ENCODE measurements at places on chromosomes 2 and 18.

DNA sequence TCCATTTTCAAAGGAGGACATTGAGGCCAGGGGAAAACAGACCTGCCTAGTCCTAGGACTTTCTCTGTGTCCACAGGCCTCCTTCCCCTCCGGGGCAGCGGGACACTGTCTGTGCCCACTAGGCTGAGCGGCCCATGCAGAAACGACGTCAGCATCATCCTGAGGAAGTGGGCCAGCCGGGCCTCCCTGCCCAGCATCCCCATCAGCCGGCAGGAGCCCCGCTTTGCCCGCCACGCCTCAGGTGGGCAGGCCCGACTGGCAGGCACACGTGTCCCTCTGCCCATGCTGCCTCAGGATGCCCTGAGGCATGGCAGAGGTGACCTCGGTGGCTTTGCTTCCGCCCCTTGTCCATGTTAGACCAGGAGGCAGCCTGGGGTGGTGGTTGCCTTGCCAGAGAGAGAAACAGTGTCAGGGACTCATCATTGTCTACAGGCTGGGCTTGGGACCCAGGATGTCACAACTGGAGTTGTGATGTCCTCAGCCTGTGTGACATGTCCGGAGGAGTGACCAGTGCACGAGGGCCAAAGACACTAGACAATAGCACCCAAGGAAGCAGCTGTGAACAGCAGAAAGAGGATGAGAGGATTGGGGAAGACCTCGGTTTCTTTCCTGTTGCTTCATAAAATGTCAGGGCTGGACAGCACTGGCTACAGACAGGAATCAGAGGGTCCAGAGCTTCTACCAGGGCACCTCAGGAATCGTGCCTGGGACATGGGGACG lies 36.8 kb downstream of the TOGARAM2 start:
- no peak for DNase-seq

- peak; percentile 18 for DNase-seq
These were observed 59.9 kb upstream of the REG3A start for GRCh38 chr2:79219383-79219988.

DNA sequence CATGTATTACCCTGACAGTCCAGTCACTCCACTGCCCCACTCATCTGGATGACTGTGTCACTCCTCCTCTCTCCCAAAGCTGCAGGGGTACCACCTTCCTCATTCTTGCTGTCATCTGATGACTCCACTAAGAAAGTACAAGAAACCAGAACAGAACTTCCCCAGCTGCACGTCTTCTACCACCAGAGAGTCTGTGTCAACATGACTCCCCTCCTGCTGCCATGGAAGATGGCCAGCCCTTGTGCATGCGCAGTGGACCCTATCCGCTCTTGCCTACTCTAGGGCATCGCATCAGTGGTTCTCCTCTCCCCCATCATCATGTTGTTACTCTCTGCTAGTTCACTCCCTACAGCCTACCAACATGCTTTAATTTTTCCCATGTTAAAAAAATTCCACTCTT lies 14.5 kb upstream of the ST8SIA3 start:
- no peak for DNase-seq

DNA sequence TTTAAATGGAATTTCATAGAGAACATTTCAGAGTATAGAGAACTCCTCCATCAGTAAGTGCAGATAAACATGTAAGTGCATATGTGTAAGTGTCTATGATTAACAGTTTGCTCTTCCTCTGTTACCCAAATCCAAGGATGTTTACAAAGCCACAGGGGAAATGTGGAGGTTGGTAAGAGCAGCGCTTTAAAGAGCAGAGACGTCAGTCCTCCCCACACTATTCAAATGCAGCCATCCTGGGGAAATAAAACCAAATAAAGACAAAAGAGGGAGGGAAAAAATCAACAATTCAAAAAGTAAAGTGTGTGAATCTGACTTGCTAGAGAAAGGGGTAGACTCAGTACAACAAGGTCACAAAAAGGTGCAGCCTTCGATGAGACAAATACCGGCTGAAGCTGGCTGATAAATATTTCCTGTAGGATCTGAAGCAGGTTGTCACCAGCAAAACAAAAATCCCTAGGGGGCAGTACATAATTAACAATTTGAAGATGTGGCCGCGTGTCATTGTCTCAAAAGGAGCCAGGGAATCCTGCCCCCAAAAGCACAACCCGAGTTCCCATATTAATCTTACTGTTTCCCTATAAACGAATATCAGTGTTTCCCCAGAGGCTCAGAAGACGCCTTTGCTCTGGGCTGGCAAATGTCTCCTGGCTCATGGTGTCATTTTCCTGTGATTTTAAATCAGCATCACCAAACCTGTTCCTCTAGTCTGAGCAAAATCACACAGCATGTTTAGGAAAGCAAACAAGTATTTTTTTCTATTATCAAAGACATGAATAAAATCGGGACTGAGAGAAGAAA lies 216.5 kb downstream of the CDCA7 start:
- peak; percentile 50 for DNase-seq

DNA sequence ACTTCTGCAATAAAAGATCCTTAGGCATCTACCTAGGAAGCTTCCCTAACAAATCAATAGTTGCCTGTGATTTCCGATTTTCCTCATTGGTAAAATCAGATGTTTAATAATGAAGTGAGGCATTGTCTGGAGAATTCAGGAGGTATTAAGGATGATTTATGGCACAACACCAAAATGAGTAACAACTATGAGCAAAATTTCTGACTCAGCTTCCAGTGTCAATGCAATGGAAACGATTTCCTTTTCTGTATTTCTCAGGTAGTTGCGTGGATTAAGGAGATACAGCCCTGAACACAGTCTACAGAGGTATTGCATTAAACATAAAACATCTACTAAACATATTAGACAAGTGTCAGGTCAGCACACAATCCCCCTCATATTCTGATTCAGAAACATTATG lies 99.5 kb downstream of the EPB41L3 start:
- DNase-seq, result no peak

DNA sequence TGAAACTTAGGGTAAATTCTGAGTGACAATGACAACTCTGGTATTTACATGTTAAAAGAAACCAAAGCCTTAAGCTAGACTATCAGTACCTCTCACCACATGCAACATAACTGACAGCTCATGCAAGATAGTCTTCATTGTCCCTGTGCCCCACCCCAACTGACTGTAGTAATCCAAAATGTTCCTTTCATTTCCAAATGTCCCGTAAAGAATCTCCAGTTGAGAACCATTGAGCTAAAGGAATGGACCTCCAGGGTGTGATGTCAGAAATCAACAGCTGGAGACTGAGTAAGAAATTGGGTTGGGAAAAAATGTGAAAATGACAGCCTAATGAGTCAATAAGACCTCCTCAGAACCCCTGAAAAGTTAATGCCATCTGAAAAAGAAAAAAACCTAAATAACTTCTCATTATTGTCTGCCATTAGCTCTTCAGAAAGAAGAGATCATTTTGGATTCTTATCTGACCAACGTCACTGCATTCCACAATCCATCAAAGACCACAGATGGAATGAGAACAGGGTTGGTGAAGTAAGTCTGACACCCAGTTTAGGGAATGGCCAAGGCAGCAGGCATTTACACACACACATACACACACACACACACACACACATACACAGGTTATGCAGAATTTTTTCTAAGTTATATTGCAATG lies 51.7 kb upstream of the ACVR2A start:
- no peak for DNase-seq

DNA sequence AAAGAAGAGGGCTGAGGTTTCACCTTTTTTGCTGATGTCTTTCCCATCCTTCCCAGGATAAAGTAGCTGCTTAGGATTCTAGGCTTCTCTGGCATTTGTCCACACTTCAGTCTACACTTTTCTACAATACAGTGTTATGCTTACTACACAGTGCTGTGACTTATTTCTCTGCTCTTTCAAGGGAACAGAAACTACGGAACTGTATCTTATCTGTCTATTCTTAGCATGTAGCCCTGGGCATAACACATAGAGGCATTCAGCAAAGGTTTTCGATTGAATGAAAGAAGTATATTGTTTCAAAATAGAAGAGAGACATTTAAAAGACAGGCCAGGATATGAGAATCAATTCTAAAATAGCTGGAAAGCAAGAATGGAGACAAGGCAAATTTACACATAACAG lies 110.9 kb downstream of the ARHGEF33 start:
- DNase-seq, result no peak

DNA sequence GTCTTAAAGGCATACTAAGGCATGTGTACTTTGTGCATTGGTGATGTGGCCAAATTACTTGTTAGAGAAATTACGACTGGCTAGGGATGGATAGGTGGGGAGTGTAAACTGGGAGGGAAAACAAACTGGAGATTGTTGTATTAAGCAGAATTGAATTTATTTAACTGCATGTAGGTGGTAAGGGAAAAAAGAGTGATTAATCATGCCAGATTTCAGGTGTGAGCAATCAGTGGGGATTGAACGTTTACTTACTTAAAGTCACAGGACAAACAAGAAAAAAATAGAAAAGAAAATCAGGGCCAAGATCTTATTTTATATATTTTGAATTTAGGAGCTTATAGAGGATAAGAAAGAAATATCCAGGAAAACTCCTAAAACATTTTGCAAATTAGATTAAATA lies 88.6 kb downstream of the GULP1 start:
- DNase-seq, result peak; percentile 17

DNA sequence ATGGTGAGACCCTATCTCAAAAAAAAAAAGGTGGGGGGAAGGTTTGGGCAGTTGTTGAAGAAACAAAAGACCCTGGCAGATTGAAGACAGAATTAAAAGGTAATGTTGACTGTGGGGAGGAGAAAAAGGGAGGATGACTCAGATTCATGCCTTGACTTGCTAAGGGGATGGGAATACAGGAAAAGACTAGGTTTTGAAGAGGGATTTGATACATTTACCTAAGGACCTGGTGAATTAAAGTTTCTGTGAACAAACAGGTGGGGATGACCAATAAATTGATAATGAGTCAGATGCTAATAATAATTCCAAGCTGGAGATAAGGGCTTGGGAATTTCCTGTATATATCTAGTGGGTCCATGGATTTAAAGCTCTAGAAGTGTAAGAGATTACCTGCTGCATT lies 27.6 kb downstream of the TTR start:
- no peak for DNase-seq

DNA sequence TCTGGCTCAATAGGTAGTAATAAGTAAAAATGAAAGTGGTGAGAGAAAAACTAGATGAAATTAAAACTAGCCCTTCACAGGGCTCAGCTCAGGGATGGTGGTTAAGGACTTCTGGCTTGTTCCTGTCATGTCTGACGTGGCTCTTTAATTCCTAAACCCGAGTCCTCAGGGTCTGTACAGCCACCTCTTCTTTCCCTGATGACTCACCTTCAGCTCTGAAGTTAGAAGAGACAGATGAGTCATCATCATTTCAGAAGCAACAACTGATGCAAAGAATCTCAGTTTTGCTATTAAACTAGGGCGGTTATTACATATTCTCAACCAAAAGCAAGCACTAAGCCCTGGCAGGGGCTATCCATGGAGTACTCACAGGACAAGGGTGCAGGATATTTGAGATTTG lies 24.0 kb upstream of the ITGB6 start:
- peak; percentile 89 for DNase-seq

- DNase-seq, result no peak
These were observed 187.8 kb downstream of the ANAPC1 start for GRCh38 chr2:111696226-111696625.

GRCh38 chr2:85997017-85997970 lies 108.4 kb downstream of the POLR1A start:
- no peak for DNase-seq

GRCh38 chr2:172510548-172510947 lies 45.3 kb upstream of the PDK1 start:
- DNase-seq, result no peak

- DNase-seq, result no peak
These were observed 115.0 kb upstream of the SLC39A10 start for GRCh38 chr2:195542067-195542466.
